PC-9 (cell line): ENCODE measurements at places on chromosomes 7 and 10. TPM values are rescaled to one million over a fixed set of nuclear protein-coding genes. Genes with fewer than 3 reads are reported as not detected.

Gene CLRN3
- total RNA-seq, result not detected in 2 replicates

Gene AP5Z1
- 40.6 and 44.0 TPM in 2 replicates for total RNA-seq

Gene ARF5
- 227 and 299 TPM in 2 replicates for total RNA-seq

Gene GRM3
- not detected in 2 replicates for total RNA-seq

Gene TRPV5
- total RNA-seq, result not detected in 2 replicates

Gene PAX4
- total RNA-seq, result not detected in 2 replicates

Gene SSC4D
- 3.5 and 3.9 TPM in 2 replicates for total RNA-seq

Gene RPS24
- total RNA-seq, result 1,719 and 2,068 TPM in 2 replicates

Gene NKX1-2
- 1.6 and 2.9 TPM in 2 replicates for total RNA-seq

Gene NXPH1
- total RNA-seq, result not detected in 2 replicates

Gene TMEM26
- not detected in 2 replicates for total RNA-seq

Gene HTR5A
- not detected in 2 replicates for total RNA-seq

Gene SPDYE9
- total RNA-seq, result not detected in 2 replicates

Gene CPA4
- total RNA-seq, result 4.2 and 9.8 TPM in 2 replicates

Gene NME8
- total RNA-seq, result not detected in 2 replicates

Gene AS3MT
- total RNA-seq, result 0.22 TPM in 1 of 2 replicates, not detected in the other

Gene MRC1
- total RNA-seq, result 0.07 TPM in 1 of 2 replicates, not detected in the other

Gene FAM241B
- total RNA-seq, result 10.7 and 13.0 TPM in 2 replicates

Gene MALRD1
- total RNA-seq, result not detected in 2 replicates

Gene DNTT
- not detected in 2 replicates for total RNA-seq

Gene ADAM22
- 13.0 and 14.0 TPM in 2 replicates for total RNA-seq

Gene CLCN1
- 0.15 TPM in 1 of 2 replicates, not detected in the other for total RNA-seq

Gene CYP3A7
- total RNA-seq, result not detected in 2 replicates

Gene MYH16
- total RNA-seq, result 11.7 and 18.0 TPM in 2 replicates

Gene ACTL6B
- total RNA-seq, result not detected in 2 replicates

Gene FXYD4
- total RNA-seq, result not detected in 2 replicates

Gene ACSL5
- 11.7 and 21.4 TPM in 2 replicates for total RNA-seq

Gene PAX2
- total RNA-seq, result not detected in 2 replicates

Gene HOXA4
- total RNA-seq, result not detected in 2 replicates

Gene EGR2
- total RNA-seq, result 0.24 and 0.53 TPM in 2 replicates

Gene ANKRD61
- total RNA-seq, result 0.37 TPM in 1 of 2 replicates, not detected in the other

Gene AKR1B15
- 3.2 and 3.4 TPM in 2 replicates for total RNA-seq

Gene EGFR
- total RNA-seq, result 324 and 342 TPM in 2 replicates

Gene HOXA1
- total RNA-seq, result 2.0 and 2.2 TPM in 2 replicates

Gene PCDH15
- not detected in 2 replicates for total RNA-seq

Gene MKX
- total RNA-seq, result not detected in 2 replicates

Gene ARL5B
- total RNA-seq, result 11.1 and 15.3 TPM in 2 replicates

Gene TFEC
- total RNA-seq, result not detected in 2 replicates

Gene SMO
- total RNA-seq, result 1.2 and 1.9 TPM in 2 replicates

Gene HELLS
- total RNA-seq, result 50.8 and 64.4 TPM in 2 replicates

Gene PHYHIPL
- total RNA-seq, result not detected in 2 replicates

Gene FMC1
- total RNA-seq, result 12.5 and 15.1 TPM in 2 replicates

Gene MKLN1
- total RNA-seq, result 60.1 and 61.1 TPM in 2 replicates

Gene IDI2
- not detected in 2 replicates for total RNA-seq

Gene MOSPD3
- 38.1 and 38.8 TPM in 2 replicates for total RNA-seq

Gene RAMP3
- total RNA-seq, result not detected in 2 replicates

Gene GARIN1A
- 0.57 and 0.78 TPM in 2 replicates for total RNA-seq

Gene SPOCK2
- 4.2 and 5.3 TPM in 2 replicates for total RNA-seq

Gene ANXA8L1
- total RNA-seq, result 185 and 247 TPM in 2 replicates

Gene IFIT1
- total RNA-seq, result 3.4 TPM in 2 replicates

Gene AZGP1
- 0.70 TPM in 1 of 2 replicates, not detected in the other for total RNA-seq
